Activated gamma-delta T cell (primary cell): ENCODE measurements at places on chromosomes 1 and 21.

DNA sequence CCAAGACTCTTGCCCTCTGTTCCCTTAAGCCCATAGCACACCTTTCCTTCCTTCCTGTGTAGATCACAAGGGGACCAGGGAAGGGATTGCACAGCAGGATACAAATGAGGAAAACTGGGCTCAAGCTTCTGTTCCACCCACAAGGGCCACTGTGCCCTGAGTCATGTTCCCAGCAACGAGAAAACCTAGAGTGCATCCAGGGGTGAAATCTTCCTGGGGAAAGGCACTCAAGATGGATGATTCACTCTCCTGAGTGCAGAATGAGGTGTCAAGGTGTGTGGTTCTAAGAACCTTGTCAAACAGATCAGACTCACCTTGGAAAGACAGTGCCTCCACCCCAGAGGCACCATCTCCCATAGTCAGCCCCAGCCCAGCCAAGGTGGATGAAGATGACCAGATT, 40.7 kb upstream of the EYA3 start:
- DNase-seq = no peak

- DNase-seq = no peak
Observed at GRCh38 chr1:170205301-170205700, 59.5 kb downstream of the NTMT2 start.

DNA sequence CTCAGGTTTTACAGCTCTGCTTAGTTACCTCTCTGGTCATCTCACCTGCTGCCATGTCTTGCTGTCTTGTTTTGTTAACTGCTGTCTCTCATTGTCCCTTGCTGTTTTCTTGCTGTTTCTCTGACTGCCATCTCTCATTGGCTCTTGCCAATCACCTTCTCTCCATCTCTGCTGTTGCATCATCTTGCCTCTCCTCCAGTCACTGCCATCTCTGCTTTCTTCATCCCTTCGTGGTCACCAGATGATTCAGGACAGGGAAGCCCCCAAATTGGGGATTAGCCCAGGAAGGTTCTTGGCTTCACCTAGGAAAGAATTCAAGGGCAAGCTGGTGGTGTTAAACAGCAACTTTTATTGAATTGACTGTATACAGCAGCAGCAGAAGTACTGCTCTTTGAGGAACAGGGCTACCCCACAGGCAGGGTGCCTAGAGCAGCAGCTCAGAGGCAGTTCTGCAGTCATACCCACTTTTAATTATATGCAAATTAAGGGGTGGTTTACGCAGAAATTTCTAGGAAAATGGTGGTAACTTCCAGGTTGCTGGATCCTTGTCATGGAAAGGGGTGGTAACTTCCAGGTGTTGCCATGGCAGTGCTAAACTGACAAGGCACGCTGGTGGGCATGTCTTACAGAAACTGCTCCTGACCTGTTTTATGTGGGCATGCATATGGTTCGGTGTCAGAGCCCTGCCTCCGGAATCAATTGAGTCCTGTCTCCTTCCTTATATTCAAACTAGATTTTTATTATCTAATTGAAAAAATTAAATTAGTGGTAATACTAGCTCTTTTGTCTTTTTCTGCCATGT, 33.4 kb downstream of the SUCO start:
- no peak for DNase-seq

DNA sequence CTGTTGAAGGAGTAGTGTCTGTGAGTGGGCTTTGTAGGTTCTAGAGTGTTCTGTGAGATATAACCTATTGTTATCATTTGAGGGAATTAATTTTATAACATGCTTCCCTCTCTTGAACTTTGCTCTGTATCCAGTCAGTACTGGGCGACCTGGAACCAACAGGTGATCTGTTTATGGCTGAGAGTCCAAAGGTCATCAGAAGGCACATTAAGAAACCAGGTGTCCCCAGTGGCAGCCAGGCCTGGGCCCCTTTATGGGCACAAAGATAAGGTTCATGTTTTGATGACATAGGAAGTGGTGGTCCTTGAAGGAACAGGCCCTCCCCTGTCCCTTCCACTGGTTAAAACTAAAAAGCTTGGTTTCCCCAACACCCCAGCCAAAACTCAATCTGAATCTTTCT, 61.1 kb downstream of the FHAD1 start:
- DNase-seq = no peak

GRCh38 chr1:177600936-177601335, 368.9 kb downstream of the SEC16B start:
- no peak for DNase-seq
